ENCODE measurements at places on chromosomes 16 and 17. TPM values are rescaled to one million over a fixed set of nuclear protein-coding genes. Genes with fewer than 3 reads are reported as not detected.

- DNase-seq: no peak
Observed at GRCh38 chr17:42212382-42212781, 18.1 kb upstream of the GHDC start.

DNA sequence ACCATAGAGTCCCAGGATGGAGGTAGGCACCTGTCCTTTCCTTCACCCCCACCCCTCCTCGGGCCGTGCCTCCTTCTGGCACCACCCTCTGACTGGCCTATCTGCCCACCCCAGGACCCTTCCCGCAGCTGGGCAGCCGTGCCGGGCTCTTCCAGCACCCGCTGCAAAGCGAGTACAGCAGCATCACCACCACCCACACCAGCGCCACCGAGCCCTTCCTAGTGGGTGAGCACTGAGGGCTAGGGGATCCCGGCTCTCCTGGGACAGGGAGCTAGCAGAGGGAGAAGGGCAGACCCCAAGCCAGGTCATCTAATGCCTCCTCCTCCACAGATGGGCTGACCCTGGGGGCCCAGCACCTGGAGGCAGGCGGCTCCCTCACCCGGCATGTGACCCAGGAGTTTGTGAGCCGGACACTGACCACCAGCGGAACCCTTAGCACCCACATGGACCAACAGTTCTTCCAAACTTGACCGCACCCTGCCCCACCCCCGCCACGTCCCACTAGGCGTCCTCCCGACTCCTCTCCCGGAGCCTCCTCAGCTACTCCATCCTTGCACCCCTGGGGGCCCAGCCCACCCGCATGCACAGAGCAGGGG lies 7.8 kb downstream of the GALK1 start:
- no peak for DNase-seq

- no peak for DNase-seq
Observed at GRCh38 chr17:69733171-69734012, 318.9 kb downstream of the MAP2K6 start.

- DNase-seq: no peak
Observed at GRCh38 chr17:2795441-2796163, 636 bp upstream of the RAP1GAP2 start.

DNA sequence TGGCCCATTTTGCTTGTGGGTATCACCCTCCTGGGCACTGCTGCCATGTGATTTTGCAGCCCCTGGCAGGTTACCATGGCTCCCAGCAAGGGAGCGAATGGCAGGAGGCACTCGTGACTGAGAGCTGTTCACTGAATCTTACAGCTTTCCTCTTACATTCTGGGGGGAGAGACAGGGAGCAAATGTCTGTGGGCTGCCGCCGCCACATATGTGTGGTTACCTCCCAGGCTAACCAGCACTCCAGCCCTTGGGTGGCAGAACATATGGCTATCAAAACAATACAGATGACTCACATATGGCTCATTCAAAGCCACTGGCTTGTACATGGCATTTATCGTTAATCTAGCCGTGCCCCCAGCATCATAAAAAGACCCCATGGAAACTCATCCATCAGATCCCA lies 19.8 kb downstream of the GTF3C1 start:
- no peak for DNase-seq

The HLF gene
- 34.9 TPM for total RNA-seq

The EIF3C gene
- 298 TPM for total RNA-seq

GRCh38 chr16:89973654-89974335 lies 25.2 kb downstream of the DEF8 start:
- no peak for DNase-seq

GRCh38 chr17:42920922-42921321 lies 20.3 kb downstream of the G6PC1 start:
- DNase-seq: no peak

The AXIN1 gene
- 33.0 TPM for total RNA-seq

The SLC52A1 gene
- 3.6 TPM for total RNA-seq

DNA sequence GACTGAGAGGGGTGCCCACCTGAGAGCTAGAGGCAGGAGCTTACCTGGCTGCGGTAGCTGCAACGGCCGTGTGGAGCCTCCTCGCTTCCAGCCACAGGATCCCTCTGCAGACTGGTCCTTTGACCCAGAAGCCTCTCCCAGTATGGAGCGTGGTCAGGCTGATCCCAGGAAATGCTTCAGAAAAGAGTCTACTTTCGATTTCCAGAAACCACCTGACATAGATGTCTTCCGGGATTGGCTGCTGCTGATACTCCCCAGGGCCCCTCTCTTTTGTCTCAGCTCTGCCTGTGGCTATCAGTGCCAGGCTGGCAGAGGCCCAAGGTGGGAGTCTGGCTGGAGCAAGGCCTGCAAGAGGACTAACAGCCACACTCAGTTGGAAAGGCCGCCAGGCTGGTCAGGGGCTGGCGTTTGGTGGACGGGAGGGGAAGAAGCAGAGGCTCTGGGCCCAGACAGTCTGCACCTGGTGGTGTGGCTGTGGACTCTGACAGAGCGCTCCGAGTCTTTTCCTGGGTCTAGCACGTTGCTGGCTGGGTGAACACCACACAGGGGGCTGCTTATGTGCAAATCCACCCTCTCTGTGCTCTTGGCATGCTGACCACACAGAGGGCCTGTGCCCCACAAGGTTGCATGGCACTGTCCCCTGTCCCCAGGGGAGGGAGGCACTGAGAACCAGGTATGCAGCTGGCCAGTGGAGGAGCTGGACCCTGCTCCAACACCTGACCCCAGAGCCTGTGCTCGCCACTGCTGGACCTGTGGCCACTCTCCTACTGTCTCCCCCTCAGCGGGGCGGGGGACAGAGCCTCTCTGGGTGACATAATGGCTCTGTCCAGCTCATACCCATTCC lies at the start of gene LGALS3BP:
Gene LGALS3BP, minus strand, starts transcription at position 144 of the 844 bp plus-strand sequence. CDS start 2,732 bp downstream, outside the sequence.
- DNase-seq: peak; percentile 85

GRCh38 chr17:52532373-52532772 lies 373.9 kb upstream of the CA10 start:
- no peak for DNase-seq

DNA sequence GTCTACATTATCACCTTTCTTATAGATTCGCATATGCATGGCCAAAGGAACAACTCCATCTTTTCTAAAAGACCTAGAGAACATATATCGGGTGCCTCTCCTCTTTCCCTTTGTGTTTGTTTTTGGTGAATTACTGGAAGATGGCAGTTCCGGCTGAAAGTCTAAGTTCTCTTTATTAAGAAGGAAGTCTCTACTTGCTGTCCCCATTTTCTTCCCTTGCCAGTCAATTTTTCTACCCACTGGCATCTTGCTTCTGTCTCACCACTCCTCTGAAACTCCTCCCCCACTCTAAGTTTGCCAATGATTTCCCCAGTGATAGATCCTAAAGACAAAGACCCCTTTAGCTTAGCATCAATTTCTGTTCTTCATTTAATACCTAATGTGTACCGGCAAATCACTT lies 93.9 kb upstream of the CORO6 start:
- DNase-seq: no peak

- DNase-seq: no peak
Observed at GRCh38 chr17:42989141-42989540, 8.8 kb downstream of the RUNDC1 start.

DNA sequence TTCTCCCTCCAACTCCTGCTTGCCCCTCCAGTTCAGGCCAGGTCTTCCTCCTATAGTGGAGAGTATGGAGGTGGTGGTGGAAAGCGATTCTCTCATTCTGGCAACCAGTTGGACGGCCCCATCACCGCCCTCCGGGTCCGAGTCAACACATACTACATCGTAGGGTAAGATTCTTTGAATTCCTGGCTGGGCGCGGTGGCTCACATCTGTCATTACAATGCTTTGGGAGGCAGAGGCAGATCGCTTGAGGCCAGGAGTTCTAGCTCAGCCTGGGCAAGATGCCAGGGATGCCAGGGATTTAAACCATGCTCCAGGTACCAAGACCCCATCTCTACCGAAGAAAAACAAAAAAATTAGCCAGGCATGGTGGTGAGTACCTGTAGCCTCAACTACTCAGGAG lies 1.4 kb downstream of the ZG16 start:
- DNase-seq: no peak

DNA sequence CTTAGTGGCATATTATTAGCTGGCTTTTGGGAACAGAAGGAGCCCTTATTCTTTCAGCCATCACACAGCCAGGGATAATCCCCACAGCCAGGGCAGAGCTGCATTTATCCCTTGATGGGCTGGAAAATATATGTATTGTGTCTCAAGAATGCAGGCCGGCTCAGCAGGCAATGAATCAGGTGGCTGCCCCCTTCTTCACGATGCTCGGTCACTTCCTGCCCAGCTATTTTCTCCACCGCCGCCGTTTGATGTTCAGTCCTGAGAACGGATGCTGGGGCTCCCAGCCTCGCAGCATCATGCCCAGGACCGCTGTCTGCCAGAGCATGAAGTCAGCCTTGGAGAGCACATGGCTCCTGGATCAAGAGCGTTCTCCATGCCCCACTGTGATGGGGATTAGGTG lies 4.3 kb upstream of the MYH3 start:
- no peak for DNase-seq

DNA sequence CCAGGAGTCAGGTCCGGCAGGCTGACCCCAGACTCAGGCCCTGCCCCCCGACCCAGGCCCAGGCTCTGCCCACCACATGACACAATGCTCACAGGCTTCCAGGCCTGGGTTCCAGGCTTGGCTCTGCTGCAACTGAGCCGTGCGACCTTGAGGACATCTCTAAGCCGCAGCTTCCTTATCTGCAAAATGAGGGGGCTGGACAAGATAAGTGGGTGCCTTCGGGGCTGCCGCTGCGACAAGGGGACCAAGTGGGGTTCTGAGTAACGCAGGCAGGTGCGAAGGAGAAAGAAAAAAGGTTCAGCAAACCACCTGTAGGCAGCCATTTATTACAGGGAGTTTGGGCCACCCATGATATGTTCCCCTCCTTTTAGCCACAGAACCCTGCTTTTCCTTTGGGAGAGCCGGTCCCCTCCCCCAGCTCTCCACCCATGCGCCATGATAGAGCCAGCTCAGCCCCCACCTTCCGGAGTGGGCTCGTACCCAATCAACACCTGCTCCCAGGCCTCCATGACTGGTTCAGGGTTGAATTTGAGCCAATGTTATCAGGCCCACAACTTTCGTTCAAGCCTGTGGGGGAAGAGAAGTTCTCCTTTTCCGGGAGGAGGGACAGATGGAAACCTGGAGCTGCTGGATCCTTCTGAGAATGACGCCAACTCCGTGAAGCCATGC lies 38.2 kb downstream of the RTN4RL1 start:
- DNase-seq: no peak

DNA sequence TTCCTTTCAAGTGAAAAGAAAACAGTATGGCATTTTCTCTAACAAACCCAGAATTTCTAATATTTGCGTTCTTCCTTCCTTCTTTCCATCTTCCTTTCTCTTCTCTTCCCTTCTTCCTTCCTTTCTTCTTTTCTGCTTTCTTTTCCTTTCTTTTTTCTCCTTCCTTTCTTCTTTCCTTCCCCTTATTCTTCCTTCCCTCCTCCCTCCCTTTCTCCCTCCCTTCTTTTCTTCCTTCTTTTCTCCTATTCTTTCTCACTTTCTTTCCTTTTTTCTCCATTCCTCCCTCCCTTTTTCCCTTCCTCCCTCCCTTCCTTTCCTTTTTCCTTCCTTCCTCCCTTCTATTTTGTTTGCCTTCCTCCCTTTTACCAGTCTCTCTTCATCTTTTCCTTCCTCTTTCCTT lies 194.8 kb downstream of the SHCBP1 start:
- DNase-seq: no peak

The GJC1 gene
- total RNA-seq: 2.2 TPM

The TMIGD1 gene
- total RNA-seq: 102 TPM

DNA sequence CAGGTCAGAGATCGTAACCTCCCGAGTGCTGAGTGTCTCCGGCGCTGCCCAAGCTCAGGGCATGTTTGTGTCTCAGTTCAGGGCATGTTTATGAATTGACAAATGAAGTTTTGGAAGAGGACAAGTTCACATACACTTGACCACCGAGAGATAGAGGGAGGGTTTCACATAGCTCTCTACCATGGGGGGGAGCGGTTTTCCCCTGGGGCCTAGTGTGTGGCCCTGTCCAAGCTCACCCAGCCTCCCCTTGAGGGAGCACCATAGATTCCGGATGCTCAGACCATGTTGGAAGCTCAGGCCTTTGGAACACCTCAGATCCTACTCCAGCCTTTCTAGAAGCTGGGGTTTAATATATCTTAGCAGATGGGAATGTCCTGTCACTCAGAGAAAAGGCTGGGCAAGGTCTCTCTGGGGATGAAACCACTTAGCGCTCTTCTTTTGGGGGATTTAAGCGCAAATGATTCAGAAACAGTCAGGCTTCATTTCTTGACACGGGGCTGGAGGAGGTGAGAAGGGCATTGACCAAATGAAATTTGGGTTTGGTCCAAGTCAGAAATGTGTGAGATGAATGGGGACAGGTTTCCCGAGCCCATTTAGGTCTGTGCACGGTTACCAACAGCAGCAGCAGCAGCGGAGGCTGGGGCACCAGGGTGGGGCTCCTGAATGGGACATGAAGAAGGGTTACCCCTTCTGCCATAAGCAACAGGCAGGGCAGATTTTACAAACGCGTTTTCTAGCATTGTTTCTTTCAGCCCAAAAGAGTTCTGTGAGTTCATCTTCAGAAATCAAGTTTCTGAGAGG lies 96.6 kb downstream of the METRNL start:
- DNase-seq: no peak

GRCh38 chr17:45016823-45017222 lies 34.6 kb downstream of the DCAKD start:
- DNase-seq: no peak

The NFATC2IP gene
- total RNA-seq: 45.0 TPM

- no peak for DNase-seq
Observed at GRCh38 chr17:42530952-42531454, 5.0 kb upstream of the NAGLU start.

The KAT2A gene
- total RNA-seq: 31.4 TPM

- peak; percentile 51 for DNase-seq
Observed at GRCh38 chr16:79599256-79599836, 1.2 kb downstream of the MAF start.

DNA sequence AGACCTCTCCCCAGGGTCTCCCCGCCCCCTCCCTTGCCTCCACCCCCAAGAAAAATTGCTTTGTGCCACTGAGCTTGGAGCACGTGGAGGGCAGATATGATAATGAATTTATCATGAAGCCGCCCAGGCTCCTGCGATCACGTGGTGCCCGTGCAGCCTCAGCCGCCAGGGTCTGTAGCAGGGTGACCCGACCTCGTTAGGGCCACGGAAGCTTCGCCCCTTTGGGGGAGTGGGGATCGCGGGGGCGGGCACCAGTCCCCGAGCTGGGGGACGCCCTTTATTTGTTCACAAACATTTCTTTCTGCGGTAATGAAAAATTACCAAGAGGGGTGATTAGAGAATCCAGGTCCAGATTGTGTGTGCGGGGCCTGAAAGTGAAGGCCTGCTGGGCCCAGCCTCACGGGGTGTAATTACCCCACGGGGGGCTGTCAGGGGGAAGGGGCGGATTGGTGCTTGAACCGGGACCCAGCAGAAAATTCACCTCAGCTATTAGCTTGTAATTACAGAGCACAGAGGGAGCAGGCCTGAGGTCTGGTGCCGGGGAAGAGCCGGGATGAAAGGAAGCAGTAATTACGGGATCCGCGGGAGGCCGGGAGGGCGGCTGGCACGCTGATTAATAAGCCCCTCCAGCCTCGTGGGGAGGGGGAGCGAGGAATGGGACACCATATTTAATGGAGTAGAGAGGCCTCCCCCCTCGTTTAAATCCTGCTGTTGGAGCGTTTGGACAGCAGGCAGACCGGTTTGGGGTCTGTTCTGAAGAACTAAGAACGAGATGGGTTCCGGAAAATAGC lies 13.3 kb downstream of the GSE1 start:
- no peak for DNase-seq

Measured in mucosa of descending colon (tissue), 3 donors.